ENCODE measurements at places on chromosomes 1 and 21. TPM values are rescaled to one million over a fixed set of nuclear protein-coding genes. Genes with fewer than 3 reads are reported as not detected.

Gene SELL
- total RNA-seq, result 0.49 TPM

Gene ALX3
- not detected for total RNA-seq

Gene C2CD2
- total RNA-seq, result 8.4 TPM

Gene CHRM3
- total RNA-seq, result 21.4 TPM

Gene GNG12
- 19.2 TPM for total RNA-seq

Gene PRELP
- total RNA-seq, result 0.49 TPM

Gene POU3F1
- 6.1 TPM for total RNA-seq

Gene ZMPSTE24
- 35.2 TPM for total RNA-seq

Gene SON
- total RNA-seq, result 213 TPM

Gene TCHH
- total RNA-seq, result 0.25 TPM

Gene KRTAP10-10
- not detected for total RNA-seq

Gene FOXD2
- 0.25 TPM for total RNA-seq
